ENCODE measurements at places on chromosomes 3 and 15.
A peak's percentile ranks its signal among the peaks of the same experiment; 100 is the strongest.

GRCh38 chr15:64981812-64982431 lies 7.8 kb downstream of the SPG21 start:
- no peak for DNase-seq

GRCh38 chr3:4821975-4822374 lies 157.3 kb upstream of the BHLHE40 start:
- DNase-seq, result peak; percentile 70

GRCh38 chr15:56533731-56534403 lies 68.9 kb upstream of the MNS1 start:
- DNase-seq, result no peak

GRCh38 chr3:67521053-67521646 lies 133.3 kb downstream of the SUCLG2 start:
- no peak for DNase-seq

DNA sequence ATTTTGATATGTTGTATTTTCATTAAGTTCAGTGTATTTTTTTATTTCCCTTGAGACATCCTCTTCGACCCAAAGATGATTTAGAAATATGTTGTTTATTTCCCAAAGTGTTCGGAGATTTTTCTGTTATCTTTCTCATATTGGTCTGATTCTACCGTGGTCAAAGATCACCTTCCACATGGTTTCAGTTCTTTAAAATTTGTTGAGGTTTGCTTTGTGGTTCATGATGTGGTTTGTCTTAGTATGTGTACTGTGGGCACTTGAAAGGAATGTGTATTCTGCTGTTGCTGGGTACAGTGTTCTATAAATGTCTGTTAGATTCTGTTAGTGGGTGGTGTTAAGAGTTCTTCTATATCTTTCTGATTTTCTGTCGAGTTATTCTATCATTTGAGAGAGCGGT lies 103.4 kb upstream of the FHIT start:
- no peak for DNase-seq

Measured in stimulated activated CD4-positive, alpha-beta T cell treated with anti-CD3 and anti-CD28 coated beads, Interleukin-15, amount 100 ng/mL, for 48 hours (primary cell).